ENCODE measurements at places on chromosomes 7 and 10. TPM values are rescaled to one million over a fixed set of nuclear protein-coding genes. Genes with fewer than 3 reads are reported as not detected.
A peak's percentile ranks its signal among the peaks of the same experiment; 100 is the strongest.

GRCh38 chr7:68821846-68822245 lies 776.4 kb upstream of the AUTS2 start:
- no peak for DNase-seq

DNA sequence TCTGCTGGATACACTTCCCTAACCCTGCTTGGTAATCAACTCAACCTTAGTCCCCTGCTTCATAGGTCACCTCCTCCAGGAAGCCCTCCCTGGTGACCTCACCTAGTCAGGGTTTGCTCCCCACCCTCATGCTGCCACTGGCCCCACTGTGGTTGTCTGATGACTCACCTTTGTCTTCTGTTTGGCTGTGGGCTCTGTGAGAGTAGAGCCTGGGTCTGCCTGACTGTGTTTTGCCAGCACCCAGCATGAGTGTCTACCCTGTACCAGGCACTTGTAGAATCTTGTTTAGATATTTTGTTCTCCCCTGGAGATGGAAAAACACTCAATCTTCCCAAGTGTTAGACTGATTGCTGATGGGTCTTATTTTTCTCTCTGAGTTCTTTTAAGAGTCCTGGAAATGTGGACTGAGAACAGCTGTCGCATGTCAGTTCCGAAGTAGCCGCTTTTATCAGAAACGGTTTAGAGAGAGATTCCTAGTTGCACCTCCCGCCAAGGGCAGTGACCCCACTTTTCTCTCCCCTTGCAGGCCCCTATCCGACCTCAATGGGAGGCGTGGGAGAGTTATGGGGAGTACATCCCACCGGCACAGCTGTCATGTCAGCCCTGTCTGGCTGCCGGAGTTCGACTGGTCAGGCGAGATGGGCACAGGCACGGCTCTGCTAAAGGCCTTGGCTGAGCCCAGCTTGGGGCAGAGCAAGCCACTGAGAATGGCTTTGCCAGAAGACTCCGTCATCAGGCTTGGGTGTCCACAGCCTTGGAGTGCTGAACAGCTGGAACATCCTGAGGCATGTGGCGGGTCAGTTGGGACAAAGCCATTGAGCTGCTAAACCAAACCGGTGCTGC lies 134.3 kb downstream of the GRK5 start:
- peak; percentile 89 for DNase-seq

DNA sequence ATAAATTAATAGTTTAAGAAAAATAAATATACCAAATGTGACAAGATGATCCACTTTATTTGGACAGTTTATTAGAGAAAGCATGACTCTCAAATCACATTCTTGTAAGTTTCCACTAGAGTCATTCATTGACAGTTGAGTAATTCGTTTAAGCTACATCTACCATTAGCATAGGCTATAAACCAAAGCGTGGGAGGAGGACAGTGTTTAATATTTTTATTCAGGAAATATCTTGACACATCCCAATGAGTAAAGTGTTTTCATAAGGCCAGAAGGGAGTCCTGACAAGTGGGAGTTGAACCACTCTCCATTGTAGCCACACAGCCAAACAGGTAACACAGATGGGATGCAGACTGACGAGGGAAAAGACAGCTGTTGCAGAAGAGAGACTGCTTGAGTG lies 386.5 kb upstream of the SEMA3D start:
- DNase-seq, result no peak

DNA sequence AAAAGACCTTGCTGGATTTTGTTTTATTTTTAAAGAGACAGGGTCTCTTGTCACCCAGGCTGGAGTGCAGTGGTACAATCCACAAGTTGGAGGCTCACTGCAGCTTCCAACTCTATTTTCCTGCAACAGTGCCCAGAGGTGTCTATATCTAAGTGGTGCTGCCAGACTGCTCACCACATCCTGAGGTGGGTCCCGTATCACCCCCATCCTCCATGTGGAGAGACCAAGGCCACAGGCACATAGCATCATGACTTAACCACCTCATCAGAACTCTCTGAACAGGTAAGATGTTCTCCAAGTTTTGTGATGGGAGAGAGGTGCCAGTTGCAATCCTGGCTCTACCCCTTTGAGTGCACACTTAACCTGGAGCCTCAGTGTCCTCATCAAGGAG lies 98.2 kb downstream of the RNF216 start:
- no peak for DNase-seq

GTF2IRD2 gene
- 13.3 TPM for total RNA-seq

VPS37D gene
- 1.6 TPM for total RNA-seq

DNA sequence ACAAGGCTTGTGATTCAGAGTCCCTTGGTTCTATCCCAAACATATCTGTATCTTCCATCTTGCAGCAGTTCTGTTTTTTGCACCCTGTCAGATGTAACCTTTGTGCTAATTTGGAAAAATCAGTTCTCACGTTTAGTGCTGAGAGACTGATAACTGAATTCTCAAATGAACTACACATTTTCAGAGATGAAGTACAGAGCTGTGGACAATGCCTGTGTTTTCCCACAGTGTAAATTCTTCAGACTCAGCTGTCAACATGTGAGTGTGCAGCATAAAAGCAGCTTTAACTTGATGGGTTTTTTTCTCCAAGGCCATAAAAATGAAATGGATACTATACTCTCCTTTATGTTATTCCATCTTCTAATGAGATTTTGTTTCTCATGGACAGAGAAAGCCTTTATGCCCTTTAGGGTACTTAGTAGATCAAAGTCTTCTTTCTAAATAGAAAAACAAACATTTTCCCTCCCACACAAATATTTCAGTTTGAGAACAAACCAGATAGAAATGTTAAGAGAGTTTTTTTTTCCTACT lies 150.9 kb downstream of the SEMA3A start:
- DNase-seq, result no peak

GRM8 gene
- not detected for total RNA-seq

LIPK gene
- total RNA-seq, result not detected
